ENCODE measurements at places on chromosomes 2 and 18.

- DNase-seq, result no peak
Observed at GRCh38 chr2:220417503-220417902, 790.1 kb downstream of the SLC4A3 start.

DNA sequence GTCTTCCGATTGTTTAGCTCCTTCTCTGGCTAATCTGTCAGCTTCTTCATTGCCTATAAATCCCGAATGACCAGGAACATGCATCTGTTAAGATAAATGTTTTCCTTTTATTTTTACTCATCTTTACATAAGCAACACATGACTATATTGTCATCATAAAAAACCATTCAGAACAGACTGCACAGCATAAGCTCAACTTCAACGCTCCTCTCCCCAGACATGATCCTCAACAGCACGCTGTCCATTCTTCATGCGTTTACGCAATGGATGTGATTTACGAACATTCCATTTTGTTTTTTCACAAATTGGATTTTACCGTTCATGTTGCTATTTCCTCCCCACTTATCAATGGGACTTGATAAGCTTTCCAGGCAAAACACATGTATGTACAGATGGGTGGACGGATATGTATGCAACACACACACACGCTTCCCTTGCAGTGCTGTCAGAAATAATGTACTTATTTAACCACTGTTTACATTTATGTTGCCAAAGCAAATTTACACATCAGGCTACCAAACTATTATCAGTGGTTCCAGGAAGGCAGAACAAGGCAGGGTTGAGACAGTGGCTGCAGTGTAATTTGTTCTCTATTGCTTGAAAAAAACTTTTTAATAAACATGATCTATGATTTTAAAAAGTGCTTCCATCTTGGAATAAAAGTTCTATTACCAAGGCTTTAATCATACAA lies 12.2 kb downstream of the RNASEH1 start:
- no peak for DNase-seq

GRCh38 chr2:78999406-78999805 lies 26.1 kb upstream of the REG3G start:
- no peak for DNase-seq

- DNase-seq, result no peak
Observed at GRCh38 chr2:195639238-195639858, 17.7 kb upstream of the SLC39A10 start.

DNA sequence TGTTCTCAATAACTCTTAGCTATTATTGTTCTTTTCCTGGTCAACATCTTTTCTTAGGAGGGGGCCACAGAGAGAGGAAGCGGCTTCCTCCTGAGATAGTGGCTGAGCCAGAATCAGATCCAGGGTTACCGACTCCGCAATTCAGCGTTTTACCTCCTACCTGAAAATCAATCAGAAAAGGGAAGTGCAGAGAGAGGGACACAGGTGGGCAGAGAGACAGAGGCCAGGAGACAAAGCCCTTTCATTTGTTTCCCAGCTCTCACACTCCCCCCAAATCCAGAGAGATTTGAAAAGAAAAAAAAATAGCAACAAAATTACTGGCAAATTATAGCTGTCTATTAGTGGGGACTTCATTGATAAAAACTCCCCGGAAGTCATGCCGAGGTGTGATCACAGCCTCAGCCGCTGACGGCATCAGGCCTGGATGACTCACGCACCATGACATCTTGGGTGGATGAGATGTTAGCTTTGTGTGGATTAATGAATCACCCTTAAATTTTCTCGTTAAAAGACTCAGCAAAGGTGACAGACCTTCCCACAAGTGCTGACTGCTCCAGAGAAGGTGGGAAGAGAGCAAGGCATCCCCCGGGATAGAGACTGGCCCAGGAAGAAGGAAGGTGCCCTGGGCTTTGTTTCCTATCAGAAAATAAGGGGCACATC lies 120.7 kb downstream of the LOXHD1 start:
- DNase-seq, result no peak

DNA sequence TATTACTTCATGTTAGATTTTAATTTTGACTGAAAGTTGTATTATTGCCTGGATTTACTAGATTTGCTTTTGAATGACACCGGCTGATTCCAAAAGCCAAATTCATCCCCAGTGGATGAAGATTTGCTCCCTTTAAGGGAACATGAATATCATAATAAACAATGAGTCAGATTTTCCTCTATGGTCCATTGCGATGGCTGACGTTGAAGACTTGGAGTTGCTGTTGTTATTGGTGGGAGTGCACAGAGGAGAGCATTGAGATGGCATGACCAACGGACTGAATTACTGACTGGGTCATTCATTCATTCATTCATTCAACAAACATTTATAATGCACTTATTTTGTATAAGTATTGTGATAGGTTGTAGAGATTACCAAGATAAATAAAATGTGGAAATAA lies 33.4 kb upstream of the LYPD1 start:
- no peak for DNase-seq

- no peak for DNase-seq
Observed at GRCh38 chr2:166563894-166564293, 69.8 kb upstream of the SCN7A start.

DNA sequence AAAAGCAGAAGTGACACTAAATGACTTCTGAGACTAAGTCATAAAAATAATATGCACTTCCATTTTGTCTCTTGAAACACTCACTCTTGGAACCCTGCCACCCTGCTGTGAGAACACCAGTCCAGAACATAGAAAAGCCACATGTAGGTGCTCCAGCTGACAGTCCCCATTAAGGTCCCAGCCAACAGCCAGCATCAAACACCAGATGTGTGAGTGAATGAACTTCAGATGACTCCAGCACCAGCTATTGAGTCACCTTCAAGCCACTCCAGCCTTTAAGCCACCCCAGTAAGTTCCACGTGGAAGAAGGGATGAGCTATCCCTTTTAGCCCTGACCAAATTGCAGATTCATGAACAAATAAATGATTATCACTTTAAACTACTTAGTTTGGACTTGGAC lies 31.5 kb upstream of the LGALSL start:
- DNase-seq, result no peak

DNA sequence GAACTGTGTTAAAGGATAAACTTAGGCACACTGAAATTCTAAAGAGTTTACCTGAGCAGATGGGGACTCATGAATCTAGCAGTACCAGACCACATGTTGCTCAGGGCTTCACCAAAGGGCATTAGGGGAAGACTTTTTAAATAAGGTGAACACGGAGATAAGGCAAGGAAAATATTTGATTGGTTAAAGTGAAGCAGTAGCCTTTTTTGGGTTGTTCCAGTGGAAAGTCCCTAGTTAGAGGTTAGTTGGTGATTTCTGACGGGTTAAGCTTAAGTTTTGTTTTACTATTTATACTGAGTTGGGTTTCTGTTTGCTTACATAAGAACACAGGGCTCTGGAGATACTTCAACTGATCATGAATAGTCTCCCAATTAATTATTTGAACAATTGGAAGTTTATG lies 722.5 kb downstream of the SOCS6 start:
- DNase-seq, result no peak

- no peak for DNase-seq
Observed at GRCh38 chr2:134307334-134307733, 53.5 kb downstream of the MGAT5 start.

- DNase-seq, result no peak
Observed at GRCh38 chr2:12688091-12688490, 28.6 kb upstream of the TRIB2 start.

- DNase-seq, result no peak
Observed at GRCh38 chr2:168278424-168278888, 31.1 kb upstream of the STK39 start.

DNA sequence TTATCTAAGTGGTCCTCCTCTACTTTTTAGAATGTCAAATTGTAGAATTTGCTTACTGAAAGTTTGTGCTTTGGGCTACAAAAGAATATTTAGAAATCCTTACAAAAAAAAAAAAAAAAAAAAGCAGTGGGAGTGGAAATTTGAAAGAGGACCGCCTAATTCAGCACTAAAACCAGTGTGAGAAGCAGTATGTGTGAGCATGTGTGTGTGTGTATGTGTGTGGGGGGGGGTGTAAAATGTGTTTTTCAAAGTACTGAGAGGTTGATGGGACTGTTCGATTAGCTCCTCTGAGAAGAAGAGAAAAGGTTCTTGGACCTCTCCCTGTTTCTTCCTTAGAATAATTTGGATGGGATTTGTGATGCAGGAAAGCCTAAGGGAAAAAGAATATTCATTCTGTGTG lies at the start of gene VIT:
Gene VIT, plus strand, starts transcription at position 175 of the 400 bp plus-strand sequence. CDS start 19,664 bp downstream, outside the sequence.
- DNase-seq, result no peak

GRCh38 chr2:214774108-214774507 lies 35.4 kb downstream of the BARD1 start:
- no peak for DNase-seq

DNA sequence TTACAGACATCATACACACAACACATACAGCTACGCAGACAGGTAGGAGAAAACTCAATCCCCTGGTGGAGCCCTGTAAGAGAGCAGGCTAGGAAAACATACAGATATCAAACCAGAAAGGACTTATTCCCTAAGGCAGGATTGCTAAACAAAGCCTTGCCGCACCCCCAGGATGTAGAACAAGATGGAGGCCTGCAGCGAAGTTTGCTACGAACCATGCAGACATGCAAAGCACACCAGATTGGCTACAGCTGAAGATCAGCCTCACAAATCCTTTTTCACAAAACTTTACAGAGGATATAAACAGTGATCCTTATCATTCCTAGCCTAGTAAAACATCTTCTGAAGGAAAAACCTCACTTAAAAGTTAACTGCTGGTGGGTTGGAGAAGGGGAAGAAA lies 28.3 kb downstream of the C18orf54 start:
- no peak for DNase-seq

DNA sequence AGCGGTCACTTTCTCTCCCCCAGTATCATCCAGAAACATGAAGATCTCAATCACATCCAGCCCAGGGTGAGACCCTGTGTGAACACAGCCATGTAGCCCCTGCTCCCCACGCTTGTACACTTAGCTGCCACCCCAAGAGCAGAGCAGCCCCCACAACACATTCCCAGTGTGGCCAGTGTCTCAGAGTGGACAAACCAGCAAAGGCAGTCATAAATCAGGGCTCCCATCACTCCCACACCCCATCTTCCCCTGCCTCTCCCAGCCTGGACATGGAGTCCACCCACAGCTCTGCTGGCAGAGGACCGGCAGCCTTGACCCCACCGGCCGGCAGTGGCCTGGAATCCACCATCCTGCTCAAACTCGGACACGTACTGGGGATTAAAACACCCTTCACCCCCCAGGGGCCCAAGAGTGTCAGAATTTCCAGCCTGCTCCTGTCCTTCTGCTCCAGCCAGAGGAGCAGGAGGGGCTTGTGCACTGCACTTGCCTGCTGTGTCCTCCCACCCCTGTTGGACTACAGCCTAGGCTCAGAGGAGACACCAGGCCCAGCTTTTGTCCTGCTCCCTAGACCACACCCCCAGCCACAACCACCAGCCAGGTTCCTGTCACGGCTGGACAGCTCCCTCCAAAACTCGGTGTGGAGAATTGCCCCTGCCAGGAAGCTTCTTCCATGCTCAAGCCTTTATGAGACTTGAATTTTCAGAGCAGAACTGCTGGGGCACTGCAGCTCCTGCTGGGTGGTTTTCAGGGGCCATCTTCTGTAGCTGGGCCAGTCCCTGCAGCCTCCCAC lies 206.1 kb downstream of the SMAD2 start:
- no peak for DNase-seq

- DNase-seq, result no peak
Observed at GRCh38 chr2:73971722-73972121, 13.0 kb upstream of the TET3 start.

DNA sequence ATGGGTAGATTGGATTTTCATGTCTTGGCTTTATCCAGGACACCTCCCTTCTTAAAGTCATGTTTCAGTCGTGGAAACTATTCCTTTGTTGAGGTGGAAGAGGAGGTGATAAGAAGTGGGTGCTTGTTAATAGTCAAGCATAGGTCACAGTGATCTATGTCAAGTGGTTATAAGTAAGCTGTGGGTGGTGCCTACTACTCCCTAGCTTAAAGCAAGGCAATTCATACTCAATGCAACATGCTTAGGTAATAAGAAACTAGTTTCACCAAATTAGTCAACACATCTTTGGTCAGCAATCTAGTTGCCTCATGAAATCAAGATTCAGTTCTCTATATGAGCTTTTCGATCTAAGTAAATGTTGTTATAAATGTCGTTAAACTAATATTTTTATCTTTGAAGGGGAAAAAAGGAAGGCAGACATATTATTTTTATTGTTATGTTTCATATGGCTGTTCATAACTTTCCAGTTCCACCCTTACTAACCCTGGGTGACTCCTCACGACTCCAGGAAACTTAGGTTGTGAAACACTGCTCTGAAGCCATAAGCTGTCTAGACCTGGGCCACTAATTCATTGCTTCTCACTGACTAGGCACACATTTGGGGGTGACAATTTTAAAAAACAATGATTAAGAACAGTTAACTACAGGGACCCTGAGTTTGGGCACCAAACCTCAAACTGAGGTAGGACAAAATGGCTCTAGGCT lies 5.8 kb upstream of the ABCB11 start:
- DNase-seq, result no peak

- DNase-seq, result no peak
Observed at GRCh38 chr2:196743165-196743564, 56.3 kb downstream of the GTF3C3 start.

- DNase-seq, result no peak
Observed at GRCh38 chr18:74277296-74277695, 14.5 kb downstream of the CYB5A start.

DNA sequence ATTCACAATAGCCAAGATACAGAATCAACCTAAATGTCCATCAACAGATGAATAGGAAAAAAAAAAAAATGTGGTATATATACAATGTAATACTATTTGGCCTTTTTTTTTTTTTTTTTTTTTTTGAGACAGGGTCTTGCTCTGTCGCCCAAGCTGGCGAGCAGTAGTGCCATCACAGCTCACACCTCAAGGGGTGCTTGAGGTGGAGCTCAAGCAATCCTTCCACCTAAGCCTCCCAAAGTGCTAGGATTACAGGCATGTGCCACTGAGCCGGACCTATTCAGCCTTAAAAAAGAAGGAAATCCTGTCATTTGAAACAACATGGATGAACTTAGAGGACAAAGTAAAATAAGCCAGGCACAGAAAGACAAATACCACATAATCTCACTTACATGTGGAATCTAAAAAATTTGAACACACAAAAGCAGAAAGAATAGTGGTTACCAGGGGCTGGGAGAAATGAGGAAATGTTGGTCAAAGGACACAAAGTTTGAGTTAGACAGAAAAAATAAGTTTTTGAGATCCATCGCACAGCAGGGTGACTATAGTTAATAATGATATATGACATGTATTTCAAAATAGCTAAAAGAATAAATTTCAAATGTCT lies 26.0 kb downstream of the TLK1 start:
- no peak for DNase-seq

DNA sequence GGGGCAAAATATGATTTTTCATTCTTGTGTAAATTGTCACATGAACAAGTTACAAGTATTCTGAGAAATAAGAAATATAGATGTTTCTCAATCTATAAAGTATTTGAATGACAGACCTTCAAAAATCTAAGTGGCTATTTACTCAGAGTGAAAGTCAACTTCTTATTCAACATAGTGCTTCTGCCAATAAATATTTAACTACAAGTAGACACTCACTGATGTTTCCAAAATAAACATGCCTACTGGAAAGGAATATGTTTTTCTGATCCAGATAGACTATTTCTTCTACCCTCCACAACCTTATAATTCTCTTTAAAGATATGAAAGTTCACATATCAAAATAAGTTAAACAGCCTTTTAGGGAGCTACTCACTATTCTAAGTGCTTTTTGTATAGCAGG lies 296.3 kb downstream of the DSC3 start:
- DNase-seq, result no peak

- no peak for DNase-seq
Observed at GRCh38 chr2:152613235-152613634, 104.0 kb downstream of the PRPF40A start.

All from stimulated activated CD4-positive, alpha-beta T cell treated with anti-CD3 and anti-CD28 coated beads, Interleukin-1b, Interleukin-23, amount 100 ng/mL, for 24 hours (primary cell).